Fibroblast of lung (primary cell): ENCODE measurements at places on chromosomes 7 and 10.

- no peak for DNase-seq
Measured at GRCh38 chr7:3254718-3255117, 46.3 kb upstream of the SDK1 start.

DNA sequence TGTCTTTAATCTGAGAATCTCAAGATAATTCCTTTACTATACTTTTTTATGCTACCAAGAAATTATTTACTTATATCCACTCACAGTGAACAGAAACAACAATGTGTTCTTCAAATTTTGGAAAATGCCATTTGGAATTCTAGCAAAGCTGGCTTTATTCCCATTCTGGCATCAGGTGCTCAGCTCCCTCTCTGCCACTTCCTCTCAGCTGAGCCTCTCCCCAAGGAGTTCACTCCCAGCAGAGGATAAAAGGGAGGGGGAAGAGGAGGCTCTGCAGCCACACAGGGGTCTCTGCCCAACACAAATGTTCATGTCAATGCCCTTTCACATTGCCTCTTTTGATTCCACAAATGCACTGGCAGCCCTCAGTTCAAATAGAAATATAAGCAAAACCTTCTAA, 116.9 kb downstream of the CPEB3 start:
- no peak for DNase-seq

DNA sequence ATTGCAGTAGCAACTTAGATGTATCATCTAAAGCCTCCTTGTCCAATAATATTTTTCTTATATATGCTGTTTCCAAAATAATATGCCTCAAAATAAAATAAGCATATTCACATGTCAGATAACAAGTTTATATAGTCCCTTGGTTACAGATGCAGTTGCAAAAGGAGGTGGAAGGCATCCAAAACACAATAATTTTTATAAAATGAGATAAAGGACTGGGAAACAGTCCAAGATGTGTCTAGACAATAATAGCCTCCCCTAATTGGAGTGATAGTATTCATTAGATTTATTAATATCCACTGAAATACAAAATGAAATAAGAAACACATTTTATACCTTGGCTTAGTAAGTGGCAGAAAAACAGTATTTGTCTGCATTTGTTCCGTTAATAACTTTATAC, 30.3 kb downstream of the BCAP29 start:
- DNase-seq, result peak; percentile 47

- DNase-seq, result no peak
Measured at GRCh38 chr7:9022456-9022855, 589.0 kb downstream of the NXPH1 start.

DNA sequence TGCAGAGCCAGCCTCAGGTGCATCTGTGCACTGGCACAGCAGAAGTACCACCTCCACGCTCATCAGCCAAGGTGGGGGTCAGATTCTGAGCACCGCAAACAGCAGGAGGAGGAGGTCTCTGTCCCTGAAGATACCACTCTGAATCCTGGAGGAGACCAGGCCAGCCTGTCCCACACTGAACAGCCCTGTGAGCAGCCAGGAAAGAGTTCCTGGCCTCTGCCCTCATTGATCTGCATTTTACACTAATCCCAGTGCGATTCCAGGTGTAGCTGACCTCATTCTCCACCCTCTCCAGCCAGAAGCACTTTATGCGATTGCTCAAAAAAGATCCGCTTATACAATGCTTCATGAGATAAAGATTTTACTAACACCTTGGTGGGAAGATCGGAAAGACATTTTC, 99.1 kb upstream of the CACUL1 start:
- DNase-seq, result no peak

DNA sequence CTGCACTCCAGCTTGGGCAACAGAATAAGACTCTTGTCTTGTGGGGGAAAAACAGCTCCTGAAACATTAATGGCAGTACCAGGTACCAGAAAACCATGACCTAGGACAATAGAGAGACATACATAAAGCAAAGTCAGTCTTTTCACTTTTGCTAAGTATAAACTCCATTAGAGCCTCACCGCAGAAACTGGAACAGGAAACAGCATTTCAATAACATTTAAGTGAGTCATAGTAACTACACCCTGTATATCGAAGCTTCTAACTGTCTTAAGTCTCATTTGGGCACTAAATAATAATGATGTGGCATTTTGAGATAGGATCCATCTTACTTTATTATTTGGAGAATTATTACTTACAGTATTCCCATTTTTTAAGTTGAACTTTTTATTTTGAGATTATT, 517.8 kb upstream of the CELF2 start:
- peak; percentile 77 for DNase-seq

GRCh38 chr10:47339759-47340607, 8.2 kb upstream of the RBP3 start:
- no peak for DNase-seq

DNA sequence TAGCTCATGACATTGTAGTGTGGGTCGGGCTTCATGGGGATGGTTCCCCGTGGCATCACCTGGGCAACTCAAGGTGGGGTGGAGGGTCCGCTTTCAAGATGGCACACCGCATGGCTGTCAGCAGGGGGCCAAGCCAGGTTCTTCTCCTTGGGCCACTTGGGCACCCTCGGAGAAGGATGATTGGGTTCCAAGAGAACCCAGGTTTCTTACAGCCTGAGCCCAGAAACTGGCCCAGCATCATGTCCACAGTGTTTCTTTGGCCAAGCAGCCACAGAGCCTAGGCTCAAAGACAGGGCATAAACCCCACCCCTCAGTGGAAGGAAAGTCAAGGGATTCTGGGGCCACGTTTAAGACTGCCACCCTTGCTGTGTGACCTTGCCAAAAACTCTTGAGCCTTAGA, 110.6 kb downstream of the PTPN20 start:
- DNase-seq, result no peak

DNA sequence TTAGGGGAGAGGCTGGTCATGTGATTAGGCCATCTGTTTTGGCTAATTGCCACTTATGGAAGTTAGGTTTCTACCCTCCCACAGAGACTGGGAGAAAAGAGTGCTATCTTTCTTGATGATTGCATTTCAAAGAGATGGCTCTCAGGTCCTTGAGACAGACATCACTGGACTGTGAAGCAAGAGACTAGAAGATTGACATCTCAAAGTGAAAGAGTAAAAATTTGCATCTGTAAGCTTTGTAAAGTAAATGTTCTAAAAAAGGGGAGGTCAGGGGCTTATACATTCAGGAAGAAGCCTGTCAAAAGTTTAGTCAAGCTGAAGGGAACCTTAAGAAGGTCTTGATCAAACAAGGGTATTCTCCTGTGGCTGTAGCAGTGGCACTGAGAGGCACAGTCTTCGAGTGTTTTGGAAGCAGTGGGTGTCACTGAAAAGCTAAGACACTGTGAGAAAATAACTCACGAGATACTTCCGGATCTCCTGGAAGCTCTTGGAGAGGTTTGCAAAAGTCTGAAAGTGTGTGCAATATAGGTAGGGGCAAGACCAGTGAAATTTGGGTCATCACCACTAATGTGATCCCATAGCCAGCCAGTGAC, 342.1 kb downstream of the PHF14 start:
- no peak for DNase-seq

DNA sequence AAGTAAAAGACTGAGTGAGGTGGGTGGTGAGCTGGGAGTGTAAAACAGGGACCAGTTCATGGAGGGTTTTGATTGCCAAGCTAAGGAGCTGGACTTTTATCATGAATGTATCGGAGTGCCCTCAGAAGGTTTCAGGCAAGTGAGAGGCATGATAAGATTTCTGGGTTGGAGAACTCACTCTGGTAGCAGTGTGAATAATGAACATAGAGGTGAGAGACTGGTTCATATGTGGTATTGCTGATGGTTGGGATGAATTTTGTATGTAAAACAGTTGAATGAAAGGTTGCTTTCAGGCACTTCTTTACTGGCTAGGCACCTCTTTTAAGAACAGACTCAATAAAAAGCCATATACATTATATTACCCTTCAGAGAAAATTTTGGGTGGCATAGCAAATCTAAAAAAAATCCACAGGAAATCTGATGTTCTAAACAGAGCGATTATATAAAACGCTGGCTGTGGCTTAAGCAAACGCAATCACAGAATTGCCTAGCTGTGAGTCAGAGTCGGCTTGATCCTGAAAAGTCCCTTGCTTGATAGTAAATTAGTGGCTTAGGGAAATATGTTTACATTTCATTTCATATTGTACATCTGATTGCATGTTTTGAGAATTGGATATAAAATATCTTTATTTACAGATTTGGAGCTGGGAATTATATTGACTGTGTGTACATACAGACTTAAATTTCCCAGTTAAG, 92.9 kb upstream of the HDAC9 start:
- DNase-seq, result peak; percentile 81

- DNase-seq, result no peak
Measured at GRCh38 chr10:104527013-104527412, 114.1 kb upstream of the SORCS3 start.

GRCh38 chr7:25894002-25894901, 257.7 kb upstream of the NFE2L3 start:
- no peak for DNase-seq

DNA sequence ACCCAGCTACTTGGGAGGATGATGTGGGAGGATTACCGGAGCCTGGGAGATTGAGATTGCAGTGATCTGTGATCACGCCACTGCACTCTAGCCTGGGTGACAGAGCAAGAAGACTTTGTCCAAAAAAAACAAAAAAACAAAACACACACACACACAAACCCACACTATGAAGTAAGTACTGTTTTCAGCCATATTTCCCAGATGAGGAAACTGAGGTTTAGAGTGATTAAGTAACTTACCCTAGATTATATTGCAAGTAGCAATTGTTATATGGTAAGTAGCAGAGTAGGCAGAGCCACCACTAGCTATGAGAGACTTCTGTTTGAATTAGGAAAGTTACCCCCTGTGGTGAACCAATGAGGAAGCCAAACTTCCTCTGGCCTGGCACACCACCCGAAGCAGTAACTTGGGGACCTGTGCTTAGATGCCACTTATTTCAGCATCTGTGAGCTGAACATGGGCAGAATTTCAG, 61.9 kb downstream of the MCU start:
- DNase-seq, result no peak

GRCh38 chr10:50990568-50991455, 83.5 kb upstream of the PRKG1 start:
- DNase-seq, result peak; percentile 97
